CD4-positive, alpha-beta T cell treated with Interleukin-4 for 1 hour (primary cell): ENCODE measurements at places on chromosomes 5 and 9.

GRCh38 chr9:32928145-32928763 is 73.2 kb downstream of the APTX start:
- DNase-seq = no peak

GRCh38 chr9:28718226-28718625 is 1144.9 kb upstream of the C9orf72 start:
- DNase-seq = no peak

GRCh38 chr5:180353980-180354452 is 880 bp upstream of the GFPT2 start:
- DNase-seq = no peak

DNA sequence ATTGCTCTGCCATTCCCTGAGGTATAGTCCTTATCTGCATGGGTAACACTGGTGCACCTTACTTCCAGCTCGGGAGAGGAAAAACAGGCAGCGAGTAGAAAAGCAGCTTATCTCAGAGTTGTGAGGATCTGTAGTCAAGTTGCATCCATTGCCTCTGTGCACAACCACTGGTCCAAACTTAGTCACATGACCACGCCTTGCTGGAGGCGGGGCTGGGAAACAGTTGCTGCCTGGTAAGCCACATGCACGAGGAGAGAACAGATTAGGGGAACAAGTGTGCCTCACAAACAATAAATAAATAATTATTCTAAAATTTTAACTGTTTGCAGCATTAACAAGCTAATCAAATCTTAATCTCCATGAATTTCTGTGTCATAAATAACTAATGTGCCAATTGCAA is 18.6 kb downstream of the ZNF622 start:
- DNase-seq = no peak

GRCh38 chr5:179840766-179841165 is 17.9 kb downstream of the MRNIP start:
- DNase-seq = no peak

DNA sequence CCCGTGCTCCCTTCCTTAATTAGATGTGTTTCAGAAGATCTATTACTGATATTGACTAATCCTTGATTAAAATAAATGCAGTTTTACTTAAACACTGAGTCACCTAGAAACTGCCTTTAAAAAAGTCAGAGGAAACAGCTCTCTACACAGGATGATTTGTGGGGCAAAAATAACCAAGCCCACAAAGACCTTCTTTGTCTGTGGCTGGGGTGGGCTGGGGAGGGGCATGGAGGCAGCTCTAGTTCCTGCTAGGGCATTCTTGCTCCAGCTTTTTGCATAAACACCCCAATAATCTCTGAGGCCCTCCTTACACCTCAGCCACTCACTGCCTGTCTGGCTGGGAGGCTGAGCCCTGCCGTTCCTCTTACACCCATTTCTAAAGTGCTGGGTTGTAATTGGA is 227.6 kb upstream of the DAP start:
- no peak for DNase-seq

DNA sequence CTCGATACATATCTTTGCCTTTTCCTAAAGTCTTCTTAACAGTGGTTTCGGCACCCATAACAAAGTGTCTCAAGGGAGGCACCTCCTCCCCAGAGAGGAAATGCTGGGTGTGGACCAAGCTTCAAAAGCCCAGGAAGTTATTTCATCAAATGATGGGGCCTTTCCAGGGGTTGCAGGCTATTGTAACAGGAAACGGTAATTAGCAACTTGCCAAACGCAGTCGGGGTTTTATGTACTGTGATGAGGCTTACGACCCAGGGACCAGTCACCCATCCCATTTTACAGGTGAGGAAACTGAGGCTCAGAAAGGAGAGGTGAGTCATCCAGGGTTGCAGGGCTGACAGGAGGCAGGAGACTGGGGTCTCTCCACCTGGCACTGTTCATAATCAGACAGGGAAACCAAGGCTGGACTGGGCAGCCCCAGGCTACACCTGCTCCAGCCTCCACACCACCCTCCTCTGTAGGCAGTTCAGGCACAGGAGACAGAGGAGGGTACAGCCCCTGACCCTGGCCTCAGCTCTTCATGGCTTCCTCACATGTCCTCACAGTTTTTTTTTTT is 30.0 kb upstream of the SUSD3 start:
- peak; percentile 83 for DNase-seq

DNA sequence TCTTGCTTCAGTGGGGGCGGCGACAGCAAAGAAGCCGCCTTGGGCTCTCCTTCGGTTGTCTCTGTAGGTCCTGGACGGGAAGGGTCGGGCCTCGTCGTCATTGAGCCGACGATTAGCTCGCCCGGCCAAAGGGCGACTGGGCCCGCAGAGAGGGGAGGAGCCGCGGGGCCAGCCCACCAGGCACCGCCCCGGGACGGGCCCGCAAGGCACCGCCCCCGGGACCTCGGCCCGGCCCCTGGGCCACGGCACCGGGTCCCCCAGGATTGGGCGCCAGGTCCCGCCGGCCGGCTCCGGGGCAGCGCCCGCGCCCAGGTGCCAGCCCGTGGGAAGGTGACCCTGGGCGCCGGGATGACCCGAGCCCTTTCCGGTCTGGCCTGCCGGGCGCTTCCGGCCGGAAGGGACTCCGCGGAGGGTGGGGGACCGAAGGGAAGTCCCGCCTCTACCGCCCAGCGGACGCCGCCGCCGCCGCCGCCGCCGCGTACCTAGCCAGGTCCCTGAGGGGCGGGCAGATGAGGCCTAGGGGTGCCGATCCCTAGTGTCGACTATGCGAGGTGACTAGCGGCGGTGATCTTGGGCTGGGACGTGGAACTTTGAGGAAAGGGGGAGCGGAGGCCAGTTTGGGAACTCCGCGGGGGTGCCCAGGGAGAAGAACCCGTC is at the start of the genes GBA2 and RGP1:
GBA2 (minus strand) TSS at position 371 of the 657 bp plus-strand sequence. CDS start 524 bp downstream, outside the sequence.
RGP1 (plus strand) TSS at position 430 of the 657 bp plus-strand sequence. CDS start 469 bp downstream, outside the sequence.
- DNase-seq = peak; percentile 65

DNA sequence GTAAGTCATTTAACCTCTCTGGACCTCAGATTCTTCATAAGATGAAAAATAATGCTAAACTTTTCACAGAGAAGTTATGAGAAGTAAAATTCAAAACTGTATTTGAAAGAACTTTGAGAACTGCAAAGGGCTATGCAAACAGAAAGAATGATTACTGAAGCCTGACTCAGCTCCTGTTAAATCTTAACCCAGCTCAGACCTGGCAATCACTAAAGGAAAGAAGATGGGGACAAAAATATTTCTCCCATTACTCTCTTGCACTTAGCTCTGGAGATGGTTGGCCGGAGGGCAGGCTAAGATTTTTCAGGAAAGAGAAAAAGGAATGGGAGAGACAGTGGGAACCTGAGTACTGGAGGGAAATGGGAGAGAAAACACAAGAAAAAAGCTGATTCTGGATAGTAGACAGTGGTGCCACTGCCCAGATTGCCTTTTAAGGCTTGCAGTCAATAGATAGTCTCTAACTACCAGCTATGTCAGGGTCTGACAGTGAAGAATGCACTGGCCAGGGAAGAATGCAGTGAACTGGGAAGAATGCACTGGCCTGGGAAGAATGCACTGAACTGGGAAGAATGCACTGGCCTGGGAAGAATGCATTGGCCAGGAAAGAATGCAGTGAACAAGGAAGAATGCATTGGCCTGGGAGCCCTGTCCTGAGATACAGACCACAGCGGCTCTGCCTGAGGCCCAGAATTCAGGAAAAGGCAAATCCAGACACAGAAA is 25.2 kb upstream of the CEMIP2 start:
- DNase-seq = no peak

DNA sequence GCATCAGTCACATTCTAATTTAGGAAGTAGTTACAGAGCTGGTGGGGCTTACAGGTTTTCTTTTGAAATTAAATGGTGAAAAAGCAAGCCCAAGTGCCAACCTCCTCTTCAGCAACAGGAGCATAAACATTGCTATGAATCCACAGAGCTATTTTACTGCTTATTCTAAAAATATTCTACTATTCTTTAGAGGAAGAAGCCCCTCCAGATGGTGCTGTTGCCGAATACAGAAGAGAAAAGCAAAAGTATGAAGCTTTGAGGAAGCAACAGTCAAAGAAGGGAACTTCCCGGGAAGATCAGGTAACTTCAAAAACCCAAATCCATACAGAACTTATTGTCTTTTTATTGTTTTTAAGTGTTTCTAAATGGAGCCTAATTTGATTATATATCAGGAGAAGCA is 202.8 kb downstream of the CWC27 start:
- DNase-seq = no peak

GRCh38 chr9:92180002-92180400 is 64.8 kb upstream of the SPTLC1 start:
- DNase-seq = no peak

- no peak for DNase-seq
These were observed 189.7 kb downstream of the CSNK1G3 start for GRCh38 chr5:123701511-123702200.

DNA sequence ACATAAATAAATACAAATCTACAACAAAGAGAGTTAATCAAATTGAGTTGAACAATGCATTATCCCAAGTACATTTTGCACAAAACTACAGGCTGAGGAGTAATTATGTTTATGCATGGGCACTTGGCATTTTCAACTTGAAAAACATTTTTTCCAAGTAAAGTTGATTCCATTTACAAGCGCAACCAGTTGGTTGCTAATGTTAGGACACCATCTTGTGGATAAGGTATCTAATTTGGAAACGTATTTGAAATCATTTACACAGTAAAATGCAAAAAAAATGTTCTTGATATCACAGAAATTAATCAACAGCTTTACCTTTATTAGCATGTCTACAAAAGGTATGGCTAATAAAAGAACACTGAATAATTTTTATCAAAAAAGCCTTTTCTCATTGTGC is 18.8 kb downstream of the FTMT start:
- DNase-seq = no peak

- no peak for DNase-seq
These were observed 4.7 kb upstream of the PURA start for GRCh38 chr5:140109018-140109758.

- no peak for DNase-seq
These were observed 32.3 kb upstream of the WDR38 start for GRCh38 chr9:124820698-124821623.

DNA sequence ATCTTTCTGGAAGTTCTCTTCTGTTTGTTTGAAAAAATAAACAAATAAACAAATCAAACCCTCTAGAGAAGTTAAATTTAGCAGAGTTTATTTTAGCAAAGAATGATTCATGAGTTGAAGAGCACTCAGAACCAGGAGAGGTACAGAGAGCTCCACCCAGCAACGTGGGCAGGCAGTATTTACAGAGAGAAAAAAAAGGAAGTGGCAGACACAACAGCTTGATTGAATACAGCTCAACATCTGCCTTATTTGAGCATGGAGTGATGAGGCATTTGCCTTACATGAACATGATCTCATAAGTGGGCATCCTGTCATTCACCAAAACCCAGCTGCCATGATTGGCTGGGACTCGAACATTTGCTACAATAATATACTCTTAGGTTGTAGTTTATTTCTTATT is 381.6 kb upstream of the ADAMTS16 start:
- DNase-seq = no peak
